ENCODE measurements at places on chromosomes 5 and 9.

DNA sequence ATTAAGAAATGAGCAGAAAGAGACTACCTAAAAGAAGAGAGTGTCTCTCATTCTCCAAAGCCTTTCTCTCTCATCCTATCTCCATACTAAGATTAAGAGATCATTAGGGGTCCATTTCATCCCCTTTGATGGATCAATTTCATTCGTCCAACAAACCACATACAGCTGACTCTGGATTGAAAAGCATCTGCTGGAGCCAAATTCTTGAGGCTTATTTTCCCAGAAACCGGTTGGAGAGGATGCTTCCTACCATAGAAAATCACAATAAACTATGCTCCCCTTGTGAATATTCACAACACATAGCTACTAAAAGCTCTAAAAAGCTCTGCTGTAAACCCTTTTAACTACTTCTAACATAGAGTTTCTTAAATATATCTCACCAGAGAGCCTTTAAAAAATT lies 755.0 kb upstream of the ZNF608 start:
- DNase-seq, result no peak

DNA sequence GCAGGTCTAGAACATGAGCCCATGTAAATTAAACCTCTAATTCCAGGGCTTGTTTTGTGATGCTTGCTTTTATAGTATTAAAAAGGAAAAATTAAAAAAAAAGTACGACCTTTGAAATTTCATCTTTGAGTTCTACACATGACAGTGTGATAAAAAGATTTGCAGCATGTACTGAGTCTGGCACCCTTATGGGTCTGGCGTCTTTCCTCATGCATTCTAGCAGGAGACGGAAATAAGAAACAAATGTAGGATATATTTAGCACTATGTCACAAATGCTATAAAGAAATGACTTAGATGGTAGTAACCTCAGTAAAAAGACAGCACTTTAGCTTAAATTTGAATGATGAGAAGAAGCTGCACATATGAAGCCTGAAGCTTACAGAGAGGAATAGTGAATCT lies 1474.3 kb upstream of the CDH6 start:
- DNase-seq, result no peak

- DNase-seq, result no peak
These were observed 38.3 kb upstream of the ZFYVE16 start for GRCh38 chr5:80369521-80369920.

DNA sequence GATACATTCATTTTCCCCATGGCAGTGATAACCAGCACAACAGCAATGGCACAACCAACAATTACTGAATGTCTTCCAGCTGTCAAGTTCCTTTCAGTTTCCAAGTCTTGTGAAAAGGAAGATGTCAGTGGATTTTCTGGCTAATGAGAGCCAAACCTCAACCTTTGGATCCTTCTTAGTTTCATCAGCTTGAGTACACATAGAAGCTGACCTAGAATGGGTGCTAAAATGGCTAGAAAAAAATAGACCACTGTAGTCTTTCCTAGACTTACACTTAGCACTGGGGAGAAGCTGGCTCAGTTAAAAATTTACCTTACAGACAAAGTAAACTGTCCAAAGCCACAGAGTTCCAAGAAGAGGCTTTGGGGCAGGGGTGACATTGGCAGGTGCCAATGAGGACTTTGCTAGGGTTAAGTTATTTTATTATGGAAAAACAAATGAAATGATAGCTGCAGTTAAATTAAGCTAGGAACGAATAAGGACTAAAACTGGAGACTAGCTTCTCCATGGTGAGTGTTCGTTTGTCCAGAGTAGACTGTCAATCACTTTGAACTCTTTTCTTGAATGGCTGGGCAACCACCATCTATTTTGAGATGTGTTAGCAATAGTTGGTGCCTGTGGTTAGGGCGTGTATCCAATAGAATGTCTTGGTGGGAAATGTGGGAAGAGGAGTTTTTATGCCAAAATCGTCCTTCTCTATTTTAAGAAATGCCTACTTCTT lies 25.9 kb upstream of the TXN start:
- DNase-seq, result no peak

GRCh38 chr9:124480621-124480981 lies 26.6 kb downstream of the NR5A1 start:
- DNase-seq, result no peak
